Neuronal stem cell (in vitro differentiated cells): ENCODE measurements at places on chromosomes 11 and 22.

DNA sequence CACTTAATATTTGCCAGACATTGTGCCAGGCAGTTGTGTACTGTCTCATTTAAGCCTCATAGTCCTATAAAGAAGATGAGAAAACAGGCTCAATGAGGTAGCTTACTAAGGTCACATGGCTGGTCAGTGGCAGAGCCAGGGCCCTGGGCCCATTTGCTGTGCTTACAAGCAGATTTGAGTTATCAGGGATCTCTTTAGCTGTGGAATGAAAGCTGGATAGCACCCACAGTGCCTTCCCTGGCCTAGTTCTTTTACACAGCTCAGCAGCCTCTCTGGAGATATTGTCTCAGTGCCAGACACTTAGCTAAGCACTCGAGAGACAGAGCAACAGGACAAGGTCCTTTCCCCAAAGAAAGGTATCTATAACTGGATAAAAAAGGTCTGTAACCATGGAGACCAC is 6.1 kb downstream of the TMEM86A start:
- no peak for DNase-seq

GRCh38 chr11:100776212-100776896 is 89.3 kb downstream of the ARHGAP42 start:
- no peak for DNase-seq

DNA sequence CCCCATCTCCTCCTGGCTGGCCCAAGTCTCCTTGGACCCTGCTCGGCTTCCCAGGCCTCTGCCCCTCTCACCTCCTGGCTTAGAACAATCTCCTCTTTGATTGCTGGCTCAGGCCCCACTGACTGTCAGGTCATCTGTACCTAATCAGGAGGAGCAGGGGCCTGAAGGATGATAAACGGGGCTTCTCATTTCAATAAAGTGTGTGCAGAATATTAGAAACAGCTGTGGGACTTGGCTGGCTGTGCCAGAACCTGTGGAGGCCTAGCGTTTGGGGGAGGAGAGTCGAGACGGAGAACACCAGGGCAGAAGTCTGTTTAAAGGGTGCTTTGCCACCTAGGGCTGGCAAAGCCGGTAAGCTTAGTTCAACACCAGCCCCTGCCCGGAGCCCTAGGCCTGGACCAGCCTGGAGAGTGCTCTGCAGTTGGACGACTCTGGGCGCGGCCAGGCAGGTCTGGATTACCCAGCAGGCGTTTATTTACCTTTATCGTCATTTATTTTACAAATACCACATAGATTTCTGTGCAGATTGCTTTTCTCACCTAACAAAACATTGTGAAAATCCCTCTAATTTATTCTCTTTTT is 10.1 kb upstream of the VSIG10L2 start:
- DNase-seq = no peak

- no peak for DNase-seq
These were observed 47.5 kb upstream of the RASSF10 start for GRCh38 chr11:12961615-12962014.

GRCh38 chr11:104918113-104918824 is 20.0 kb upstream of the CASP12 start:
- no peak for DNase-seq

GRCh38 chr22:46159777-46160176 is 9.5 kb downstream of the PPARA start:
- DNase-seq = no peak

DNA sequence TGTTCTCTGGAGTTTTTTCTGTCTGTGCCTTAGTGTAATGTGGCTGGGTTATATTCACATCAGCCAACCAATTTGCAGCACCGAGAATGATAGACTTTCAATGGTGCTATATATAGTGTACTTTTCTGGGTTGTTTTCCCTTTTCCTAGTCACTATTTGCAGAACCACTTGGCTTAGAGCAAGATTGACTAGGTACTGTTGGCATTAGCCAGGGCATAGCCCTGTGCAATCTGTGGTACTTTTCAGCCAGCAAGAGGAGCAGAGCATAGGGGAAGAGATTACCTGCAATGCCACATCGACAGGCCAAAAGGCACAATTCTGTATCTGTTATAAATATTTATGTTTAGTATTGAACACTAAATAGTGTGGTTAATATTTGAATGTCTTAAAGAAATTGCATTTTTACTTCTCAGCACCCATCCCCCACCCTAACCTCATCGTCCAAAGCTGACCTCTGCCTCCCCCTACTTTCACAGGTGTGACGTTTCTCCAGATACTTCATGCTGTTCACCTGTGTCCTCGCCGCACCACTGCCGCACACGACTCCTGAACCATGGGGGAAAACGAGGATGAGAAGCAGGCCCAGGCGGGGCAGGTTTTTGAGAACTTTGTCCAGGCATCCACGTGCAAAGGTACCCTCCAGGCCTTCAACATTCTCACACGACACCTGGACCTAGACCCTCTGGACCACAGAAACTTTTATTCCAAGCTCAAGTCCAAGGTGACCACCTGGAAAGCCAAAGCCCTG is 51.4 kb downstream of the MICAL2 start:
- no peak for DNase-seq

GRCh38 chr11:22304337-22304961 is 33.7 kb upstream of the SLC17A6 start:
- DNase-seq = no peak

DNA sequence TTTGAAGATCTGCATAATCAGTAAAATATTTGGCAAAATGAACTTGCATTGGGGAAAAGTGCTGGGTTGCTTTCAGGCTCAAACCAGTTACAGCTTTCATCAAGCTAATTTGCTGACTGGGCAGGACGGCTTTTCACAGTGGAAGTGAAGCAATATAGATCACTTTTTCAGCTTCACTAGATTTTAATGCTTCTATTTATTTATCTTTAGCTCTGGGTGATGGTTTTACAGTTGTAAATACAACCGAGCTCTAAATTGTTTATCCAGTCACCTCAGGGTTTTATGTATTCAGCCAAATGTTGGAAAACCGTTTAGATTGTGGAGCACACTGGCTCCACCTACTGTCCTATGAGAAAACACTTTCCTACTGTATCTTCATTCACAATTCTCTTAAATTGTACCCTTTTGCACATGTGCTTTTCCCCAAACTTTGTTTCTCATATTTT is 58.2 kb downstream of the ACER3 start:
- DNase-seq = peak; percentile 18

DNA sequence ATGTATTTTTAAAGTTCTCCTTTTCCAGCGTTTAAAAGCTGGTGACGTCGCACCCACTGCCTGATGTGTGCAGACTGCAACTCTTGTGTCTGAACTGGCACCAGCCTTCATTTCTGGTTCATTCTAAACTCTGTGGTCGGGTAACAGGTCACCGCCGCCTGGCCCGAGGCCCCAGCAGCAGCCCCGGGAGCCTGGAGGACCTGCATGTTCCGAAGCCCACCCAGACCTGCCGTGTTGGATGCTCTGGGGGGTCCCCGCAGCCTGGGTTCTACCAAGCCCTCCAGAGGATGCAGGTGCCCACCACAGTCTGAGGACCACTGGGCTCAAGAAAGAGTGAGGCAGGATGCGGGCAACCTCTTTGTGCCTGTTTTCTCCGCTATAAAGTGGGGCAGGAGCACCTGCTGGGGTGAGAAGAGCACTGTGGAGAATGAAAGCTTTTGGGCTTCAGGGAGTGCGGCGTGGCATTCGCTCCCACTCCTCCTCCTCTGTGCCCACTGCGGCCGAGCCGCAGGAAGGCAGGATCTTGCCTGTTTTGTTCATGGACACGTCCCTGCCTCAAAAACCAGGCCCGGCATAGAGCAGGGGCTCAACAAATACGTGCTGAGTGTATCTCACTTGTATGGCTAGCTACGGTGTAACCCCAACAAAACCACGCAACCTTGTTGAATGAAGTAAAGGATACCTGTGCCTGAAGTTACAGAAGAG is 40.1 kb downstream of the CERK start:
- no peak for DNase-seq

DNA sequence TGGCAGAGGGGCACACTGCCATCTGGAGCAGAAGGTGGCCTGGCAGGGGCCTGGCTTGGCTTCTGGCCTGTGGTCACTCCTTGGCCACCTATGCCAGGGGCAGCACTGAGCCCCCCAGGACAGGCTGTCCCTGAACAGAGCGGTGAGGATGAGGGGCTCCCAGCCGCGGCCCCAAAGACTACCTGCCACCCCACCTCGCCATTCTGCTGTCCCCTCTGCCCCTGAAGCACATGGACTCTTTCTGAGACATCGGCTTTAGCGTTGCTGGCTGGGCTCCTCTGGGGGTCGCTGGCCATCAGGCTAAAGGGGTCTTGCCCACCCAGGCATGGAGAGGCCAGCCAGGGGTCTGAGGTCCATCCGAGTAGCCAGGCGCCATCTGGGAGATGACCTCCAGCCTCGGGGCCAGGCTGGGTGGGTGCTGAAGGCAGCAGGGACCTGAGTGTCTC is 87.8 kb downstream of the WNT7B start:
- no peak for DNase-seq

- DNase-seq = no peak
These were observed 10.2 kb downstream of the CFL1 start for GRCh38 chr11:65847746-65848145.

GRCh38 chr11:78504708-78505107 is 70.0 kb downstream of the NARS2 start:
- no peak for DNase-seq

GRCh38 chr11:10551290-10551592 is 10.3 kb upstream of the RNF141 start:
- DNase-seq = no peak

GRCh38 chr22:50475652-50476002 is 792 bp upstream of the SBF1 start:
- no peak for DNase-seq

GRCh38 chr11:2690596-2691354 is 9.0 kb downstream of the KCNQ1OT1 start:
- no peak for DNase-seq

- DNase-seq = no peak
These were observed 32.9 kb upstream of the SLN start for GRCh38 chr11:107744736-107745135.

GRCh38 chr22:20164863-20165262 is 14.0 kb upstream of the CCDC188 start:
- DNase-seq = no peak

- peak; percentile 40 for DNase-seq
These were observed 4.3 kb upstream of the AMPD3 start for GRCh38 chr11:10450462-10451425.

DNA sequence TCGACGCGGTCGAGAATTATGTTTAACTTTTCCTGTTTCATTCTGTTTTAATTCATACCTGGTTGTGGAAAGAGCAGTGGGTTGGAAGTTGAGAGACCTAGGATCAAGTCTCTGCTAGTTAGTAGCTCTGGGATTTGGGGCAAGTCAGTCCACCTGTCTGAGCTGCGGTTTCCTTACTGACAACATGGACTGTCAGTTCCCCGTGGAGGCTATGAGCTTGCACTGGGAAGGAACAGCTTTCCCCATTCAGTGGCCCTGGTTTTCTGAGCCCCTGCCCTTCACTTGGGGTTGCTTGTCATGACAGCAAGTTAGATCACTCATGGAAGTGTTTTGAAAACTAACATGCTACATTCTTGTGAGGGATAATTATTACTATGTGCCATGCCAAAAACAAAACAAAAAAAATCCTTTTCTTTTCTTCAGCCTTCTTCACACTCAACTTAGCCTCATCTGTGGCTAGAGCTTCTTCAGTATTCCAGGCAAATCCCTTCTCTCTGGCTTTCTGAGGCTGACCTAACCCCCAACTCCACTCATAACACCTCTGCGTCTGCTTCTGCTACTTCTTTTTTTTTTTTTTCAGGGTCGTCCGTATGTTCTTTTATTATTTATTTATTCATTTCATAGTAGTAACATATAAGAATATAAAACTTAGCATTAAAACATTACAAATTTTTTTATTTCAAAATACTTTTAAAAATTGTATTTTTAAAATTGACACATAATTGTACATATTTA is 43.0 kb upstream of the ZBED5 start:
- DNase-seq = no peak

GRCh38 chr22:44455151-44455962 is 42.7 kb downstream of the RTL6 start:
- DNase-seq = no peak

GRCh38 chr11:104625246-104625645 is 273.0 kb downstream of the CASP12 start:
- DNase-seq = no peak

DNA sequence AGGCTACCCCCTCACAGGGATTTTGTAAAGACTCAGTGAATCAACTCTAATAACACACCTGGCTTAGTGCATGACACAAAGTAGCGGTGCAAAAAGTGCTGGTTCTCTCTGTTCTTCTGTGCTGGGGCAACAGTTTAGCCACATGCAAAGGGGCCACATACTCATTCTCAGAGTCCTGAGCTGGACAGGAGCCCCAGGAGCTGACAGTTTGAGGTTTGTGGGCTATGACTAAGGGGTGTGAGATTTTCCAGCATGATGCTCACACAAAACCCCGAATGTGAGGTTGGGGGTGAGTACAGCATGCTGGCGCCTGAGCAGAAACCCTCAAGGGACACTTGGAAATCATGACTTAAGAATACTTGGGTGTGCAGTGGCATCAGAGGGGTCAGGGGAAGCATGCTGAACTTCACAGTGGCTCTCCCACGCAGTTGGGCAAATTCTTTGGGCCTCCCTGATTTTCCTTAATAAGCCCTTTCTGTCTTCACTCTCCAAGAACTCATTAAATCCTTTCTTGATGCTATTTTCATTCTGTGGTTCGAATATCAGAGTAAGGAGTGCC is 31.0 kb downstream of the TMPRSS5 start:
- DNase-seq = no peak
